ENCODE measurements at places on chromosomes 4 and X. TPM values are rescaled to one million over a fixed set of nuclear protein-coding genes. Genes with fewer than 3 reads are reported as not detected.
A peak's percentile ranks its signal among the peaks of the same experiment; 100 is the strongest.

ANAPC10 gene
- 26.3 TPM for polyA plus RNA-seq

GRCh38 chrX:130716346-130716745 lies 186.7 kb downstream of the ENOX2 start:
- DNase-seq = no peak

UGT2B15 gene
- 0.51 TPM for polyA plus RNA-seq

WDR17 gene
- 9.7 TPM for polyA plus RNA-seq

- DNase-seq = no peak
Observed at GRCh38 chrX:69238114-69238886, 73.0 kb upstream of the PJA1 start.

CLIC2 gene
- 12.5 TPM for polyA plus RNA-seq

GRCh38 chr4:140300271-140300970 lies 73.0 kb upstream of the SCOC start:
- DNase-seq = no peak

DNA sequence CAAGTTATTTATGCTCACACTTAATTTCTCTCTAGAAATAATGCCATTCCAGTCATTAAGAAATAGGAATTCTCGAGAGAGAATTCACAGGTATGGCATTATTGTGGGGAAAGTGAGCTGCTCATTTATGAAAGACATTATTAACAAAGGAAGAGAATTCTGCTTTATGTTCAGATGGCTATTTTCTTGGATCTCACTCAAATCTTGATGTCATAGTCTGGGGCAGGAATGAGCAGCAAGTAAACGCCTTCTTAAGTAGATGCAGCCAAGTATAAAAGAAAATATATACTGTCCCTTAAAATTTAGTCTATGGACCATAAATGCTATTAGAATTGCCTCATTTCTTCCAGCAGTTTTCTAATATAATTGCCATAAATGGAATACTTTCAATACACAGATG lies 58.2 kb upstream of the FBXW7 start:
- DNase-seq = peak; percentile 50

GRCh38 chr4:142414366-142414990 lies 431.6 kb downstream of the INPP4B start:
- no peak for DNase-seq

- DNase-seq = no peak
Observed at GRCh38 chr4:6444582-6444981, 27.8 kb downstream of the PPP2R2C start.

RPGR gene
- polyA plus RNA-seq = 24.2 TPM
